ENCODE measurements at places on chromosomes 1 and 21.
A peak's percentile ranks its signal among the peaks of the same experiment; 100 is the strongest.

DNA sequence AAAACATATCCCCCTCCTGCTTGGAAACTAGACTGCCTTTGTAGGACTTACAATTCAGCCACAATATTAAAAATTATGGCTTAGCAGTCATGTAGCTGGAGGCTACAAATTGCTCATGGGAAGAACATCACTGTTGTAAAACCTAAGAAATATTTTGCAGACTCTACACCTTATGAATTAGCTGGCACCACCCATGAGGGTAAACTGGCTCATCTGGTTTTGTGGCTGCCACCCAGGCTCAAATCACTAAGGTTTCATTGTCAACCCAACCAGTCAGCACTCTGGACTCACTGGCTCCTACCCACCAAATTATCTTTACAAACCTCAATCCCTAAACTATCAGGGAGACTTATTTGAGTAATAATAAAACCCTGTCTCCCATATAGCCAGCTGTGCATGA, 100.7 kb upstream of the OLFM3 start:
- no peak for DNase-seq

- no peak for DNase-seq
Observed at GRCh38 chr1:110309139-110309538, 30.0 kb upstream of the RBM15 start.

- no peak for DNase-seq
Observed at GRCh38 chr1:45864167-45865106, 61.0 kb downstream of the MAST2 start.

DNA sequence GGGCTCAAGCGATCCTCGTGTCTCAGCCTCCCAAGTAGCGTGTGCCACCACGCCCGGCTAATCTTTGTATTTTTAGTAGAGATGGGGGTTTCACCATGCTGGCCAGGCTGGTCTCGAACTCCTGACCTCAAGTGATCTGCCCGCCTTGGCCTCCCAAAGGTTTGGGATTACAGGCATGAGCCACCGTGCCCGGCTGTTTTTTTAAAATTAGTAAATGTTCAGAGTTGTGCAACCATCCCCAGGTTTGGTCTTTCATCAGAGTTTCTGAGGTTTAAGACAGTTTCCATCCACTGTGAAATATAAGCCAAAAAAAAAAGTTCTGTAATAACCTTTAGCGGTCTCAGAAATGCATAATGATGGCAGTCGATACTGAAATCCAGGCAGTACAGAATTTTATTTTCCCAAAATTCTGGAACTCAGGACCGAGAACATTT, 550 bp upstream of the SYT11 start:
- no peak for DNase-seq

GRCh38 chr21:36813052-36813451, 114.1 kb downstream of the SIM2 start:
- DNase-seq, result no peak

DNA sequence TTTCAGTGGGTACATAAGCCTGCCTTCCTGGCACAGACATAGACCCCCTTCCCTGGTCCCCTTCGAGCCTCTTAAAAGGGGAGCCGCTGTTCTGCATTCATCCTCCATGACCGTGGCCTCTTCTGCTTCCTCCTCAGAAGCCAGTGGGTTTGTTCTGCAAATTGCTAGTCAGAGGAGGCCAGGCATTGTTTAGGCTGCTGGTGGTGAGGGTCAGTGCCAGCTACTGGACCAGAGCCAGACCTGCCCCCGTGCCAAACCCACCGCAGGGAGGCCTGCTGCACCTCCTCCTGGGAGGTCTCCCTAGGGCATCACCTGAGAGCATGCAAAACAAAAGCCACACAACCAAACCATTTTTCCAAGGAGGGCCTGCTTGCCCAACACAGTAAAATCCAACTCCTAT, 178.4 kb downstream of the MIS18A start:
- DNase-seq, result peak; percentile 3

DNA sequence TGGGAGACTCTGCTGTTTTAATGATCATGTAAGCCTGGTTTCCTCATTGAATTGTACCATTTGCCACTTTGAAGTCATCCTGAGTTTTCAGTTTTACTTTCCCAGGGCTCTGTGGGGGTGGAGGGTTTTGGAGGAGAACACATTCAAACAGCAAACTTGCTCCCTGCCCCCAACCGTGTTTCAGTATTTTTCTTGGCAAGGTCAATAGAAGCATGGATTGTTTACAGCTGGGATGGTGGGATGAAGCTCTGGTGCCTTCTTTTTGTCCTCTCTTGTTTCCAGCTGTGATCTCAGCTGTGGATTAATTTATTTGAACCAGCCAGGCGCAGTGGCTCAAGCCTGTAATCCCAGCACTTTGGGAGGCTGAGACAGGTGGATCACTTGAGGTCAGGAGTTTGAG, 54.3 kb upstream of the SERBP1 start:
- DNase-seq, result no peak

GRCh38 chr1:39392851-39393573, 98.4 kb upstream of the BMP8A start:
- DNase-seq, result no peak

- DNase-seq, result no peak
Observed at GRCh38 chr1:168081373-168082007, 55.2 kb downstream of the GPR161 start.

DNA sequence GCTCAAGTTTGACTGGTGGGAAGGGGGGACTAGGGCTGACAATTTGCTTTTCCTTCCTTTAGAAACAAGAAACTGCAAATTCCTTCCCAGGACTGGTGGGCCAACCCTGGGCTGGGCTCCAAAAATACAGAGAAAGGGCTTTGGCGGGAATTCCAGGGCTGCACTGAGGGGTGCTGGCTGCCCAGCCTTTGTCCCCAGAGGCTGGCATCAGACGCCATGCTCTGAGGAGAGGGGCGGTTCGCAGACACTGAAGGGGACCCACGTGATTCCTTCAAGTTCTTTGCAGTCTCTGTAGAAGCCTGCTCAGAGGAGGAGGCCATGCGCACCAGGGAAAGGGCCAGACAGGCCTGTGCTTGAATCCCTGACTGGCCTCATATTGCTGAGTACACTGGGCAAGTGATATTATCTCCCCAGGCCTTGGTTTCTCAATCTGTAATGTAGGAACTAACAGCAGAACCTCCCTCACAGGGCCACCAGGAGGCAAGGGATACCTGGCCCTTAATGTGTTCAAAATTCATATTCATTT, 119.5 kb downstream of the EPHB2 start:
- no peak for DNase-seq

DNA sequence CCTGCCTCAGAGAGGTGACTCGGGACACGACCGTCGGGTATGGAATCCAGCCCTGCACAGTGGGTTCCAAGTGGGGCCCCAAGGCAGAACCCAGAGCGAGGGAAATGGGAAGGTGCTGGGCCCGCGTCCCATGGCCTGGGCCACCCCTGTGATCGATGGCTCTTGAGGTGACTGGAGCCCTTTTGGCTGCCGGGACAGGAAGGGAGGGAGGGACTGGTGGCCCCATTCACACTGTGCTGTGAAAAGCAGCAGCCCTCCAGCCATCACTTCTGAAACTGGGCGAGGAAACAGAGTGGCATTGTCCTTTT, 110.4 kb upstream of the IFFO2 start:
- DNase-seq, result no peak

- no peak for DNase-seq
Observed at GRCh38 chr1:47161298-47162040, 24.2 kb downstream of the CYP4A22 start.

- no peak for DNase-seq
Observed at GRCh38 chr1:64895500-64895899, 70.8 kb downstream of the JAK1 start.

DNA sequence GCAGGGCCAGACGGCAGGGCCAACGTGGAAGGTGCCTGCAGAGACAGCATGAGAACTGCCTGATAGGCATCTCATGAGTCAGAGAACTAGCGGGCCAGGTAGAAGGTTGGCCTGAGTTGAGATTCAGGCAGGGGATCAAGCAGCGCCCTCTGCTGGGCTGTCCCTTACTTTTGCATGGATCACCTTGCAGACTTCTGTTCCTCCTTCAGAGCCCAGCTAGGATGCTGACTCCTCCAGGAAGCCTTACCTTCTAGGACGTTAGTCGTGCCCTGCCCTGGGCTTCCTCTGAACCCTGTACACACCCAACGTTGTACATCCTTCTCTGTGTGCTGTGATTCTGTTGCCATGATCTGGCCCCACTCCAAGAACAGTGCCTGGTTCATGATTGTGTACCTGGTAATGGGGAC, 231.3 kb upstream of the VAMP3 start:
- no peak for DNase-seq
